ENCODE measurements at places on chromosomes 5 and 9. TPM values are rescaled to one million over a fixed set of nuclear protein-coding genes. Genes with fewer than 3 reads are reported as not detected.
A peak's percentile ranks its signal among the peaks of the same experiment; 100 is the strongest.

- H3K27me3 ChIP-seq = no peaks in the 10 kb centered on the region
- DNase-seq = no peak
- no peaks in the 10 kb centered on the region for H3K4me1 ChIP-seq
- no peaks in the 10 kb centered on the region for H3K36me3 ChIP-seq
- no peak overlapping the region for H3K4me3 ChIP-seq
These were observed 67.8 kb upstream of the KLF4 start for GRCh38 chr9:107557236-107557990.

- H3K4me1 ChIP-seq = no peaks in the 10 kb centered on the region
- no peak overlapping the region for H3K4me3 ChIP-seq
- H3K36me3 ChIP-seq = peaks cover 8% of the 10 kb centered on the region
- no peak for DNase-seq
- H3K27ac ChIP-seq = no peak overlapping the region
- H3K27me3 ChIP-seq = no peaks in the 10 kb centered on the region
These were observed 194.3 kb upstream of the MAP3K1 start for GRCh38 chr5:56620903-56621677.

GRCh38 chr5:146003852-146004251 is 67.5 kb downstream of the SH3RF2 start:
- no peak overlapping the region for H3K27ac ChIP-seq
- no peaks in the 10 kb centered on the region for H3K4me1 ChIP-seq
- H3K4me3 ChIP-seq = no peak overlapping the region

- H3K27me3 ChIP-seq = peaks cover 24% of the 10 kb centered on the region
- H3K27ac ChIP-seq = no peak overlapping the region
- no peaks in the 10 kb centered on the region for H3K4me1 ChIP-seq
- no peaks in the 10 kb centered on the region for H3K36me3 ChIP-seq
- DNase-seq = no peak
- H3K4me3 ChIP-seq = no peak overlapping the region
These were observed 17.3 kb upstream of the SMAD5 start for GRCh38 chr5:136115183-136115865.

GRCh38 chr9:114263853-114264510 is 58.9 kb upstream of the ORM1 start:
- no peak for DNase-seq
- H3K4me3 ChIP-seq = no peak overlapping the region
- no peaks in the 10 kb centered on the region for H3K4me1 ChIP-seq
- no peaks in the 10 kb centered on the region for H3K36me3 ChIP-seq

- H3K4me1 ChIP-seq = no peaks in the 10 kb centered on the region
- peaks cover 30% of the 10 kb centered on the region for H3K27me3 ChIP-seq
- H3K36me3 ChIP-seq = peaks cover 6% of the 10 kb centered on the region
- H3K4me3 ChIP-seq = no peak overlapping the region
- DNase-seq = no peak
These were observed 25.8 kb upstream of the KIF12 start for GRCh38 chr9:114124666-114125475.

- no peak overlapping the region for H3K27ac ChIP-seq
- H3K27me3 ChIP-seq = peaks cover 5% of the 10 kb centered on the region
- no peak for DNase-seq
- peaks cover 9% of the 10 kb centered on the region for H3K4me1 ChIP-seq
- H3K4me3 ChIP-seq = no peak overlapping the region
- no peaks in the 10 kb centered on the region for H3K36me3 ChIP-seq
These were observed 125.5 kb downstream of the TENT4A start for GRCh38 chr5:6838736-6839135.

DNA sequence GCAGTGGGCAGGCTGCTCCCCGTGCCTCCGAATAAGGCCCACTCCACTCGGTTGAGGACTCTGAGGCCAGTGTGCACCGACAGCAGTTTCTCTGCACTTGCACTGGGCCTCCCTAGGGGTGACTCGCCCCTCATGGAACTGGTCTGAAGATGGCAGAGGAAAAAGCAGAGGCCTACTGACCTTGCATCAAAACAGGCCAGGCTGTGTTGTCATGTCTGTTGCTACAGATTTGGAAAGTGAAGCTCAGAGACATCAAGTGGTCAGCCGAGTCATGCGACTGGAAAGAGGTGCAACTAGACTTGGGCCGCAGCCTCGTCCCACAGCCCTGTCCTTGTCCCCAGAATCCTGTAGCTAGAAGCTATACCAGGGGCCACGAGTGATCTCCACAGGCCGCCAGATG is 78.3 kb downstream of the DCP2 start:
- no peaks in the 10 kb centered on the region for H3K27me3 ChIP-seq
- peaks cover 9% of the 10 kb centered on the region for H3K4me1 ChIP-seq
- no peaks in the 10 kb centered on the region for H3K36me3 ChIP-seq
- DNase-seq = no peak
- H3K4me3 ChIP-seq = no peak overlapping the region

GRCh38 chr5:14879393-14879792 is 7.8 kb upstream of the ANKH start:
- H3K27ac ChIP-seq = no peak overlapping the region
- no peaks in the 10 kb centered on the region for H3K36me3 ChIP-seq
- no peak overlapping the region for H3K4me3 ChIP-seq
- no peaks in the 10 kb centered on the region for H3K4me1 ChIP-seq
- H3K27me3 ChIP-seq = peaks cover 28% of the 10 kb centered on the region
- DNase-seq = no peak

DNA sequence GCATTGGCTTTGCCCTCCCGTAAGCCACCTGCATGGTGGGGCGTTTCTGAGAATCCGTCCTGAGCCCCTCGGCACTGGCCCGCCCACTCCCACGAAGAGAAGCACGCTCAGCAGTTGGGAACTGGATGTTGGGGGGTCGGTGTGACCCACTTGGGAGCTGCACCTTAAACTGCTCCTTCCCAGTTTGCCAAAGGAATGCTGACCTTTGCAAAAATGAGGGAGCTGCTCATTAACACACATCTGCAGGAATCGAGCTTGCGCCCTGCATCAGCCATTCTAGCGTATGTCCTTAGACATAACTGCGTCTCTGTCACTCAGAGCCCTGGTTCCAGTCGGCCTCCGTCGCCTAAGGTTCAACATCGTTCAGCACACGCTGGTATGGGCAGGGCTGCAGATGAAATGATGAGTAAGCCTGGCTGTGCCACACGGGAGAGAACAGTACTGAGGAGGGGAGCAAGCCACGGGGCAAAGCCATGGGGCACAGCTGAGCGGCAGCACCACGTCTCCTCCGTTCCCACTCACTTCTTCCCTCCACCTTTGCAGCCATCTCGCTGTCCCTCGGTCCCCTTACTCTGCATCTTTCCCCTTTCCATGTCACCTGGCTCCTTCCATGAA is 28.8 kb upstream of the NCS1 start:
- peak overlapping the region; percentile 53 for H3K4me3 ChIP-seq
- H3K27me3 ChIP-seq = peaks cover 16% of the 10 kb centered on the region
- H3K4me1 ChIP-seq = peaks cover 60% of the 10 kb centered on the region
- no peak for DNase-seq
- H3K27ac ChIP-seq = no peak overlapping the region
- H3K36me3 ChIP-seq = no peaks in the 10 kb centered on the region

DNA sequence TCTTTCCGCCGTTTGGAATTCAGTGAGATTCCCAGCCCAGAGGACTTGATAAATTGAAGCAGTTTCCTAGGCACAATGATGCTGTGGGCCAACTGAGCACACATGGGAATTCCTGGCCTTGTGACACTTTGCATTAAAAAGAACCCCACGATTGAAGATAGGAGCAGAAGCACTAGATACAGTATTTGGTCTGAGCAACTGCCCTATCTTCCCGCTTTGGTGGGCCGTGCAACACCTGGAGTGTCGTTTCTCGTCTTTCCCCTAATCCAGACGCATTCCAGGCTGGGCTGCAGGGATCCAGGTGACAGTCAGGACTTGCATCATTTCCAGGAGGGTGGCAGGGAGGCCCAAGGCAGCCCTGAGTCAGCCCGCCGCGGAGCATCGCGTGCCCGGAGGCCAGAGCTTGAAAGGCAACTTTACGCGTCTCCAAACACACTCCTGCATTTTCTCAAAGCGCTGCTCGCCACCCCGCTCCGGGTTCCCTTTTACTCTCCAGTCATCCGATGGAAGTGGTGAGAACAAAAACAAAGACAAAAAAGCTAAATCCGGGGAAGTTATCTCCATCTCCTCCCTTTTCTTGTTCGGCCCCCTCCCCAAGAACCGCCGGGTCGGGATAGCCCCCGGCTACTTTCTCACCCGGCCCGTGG is 753 bp upstream of the STC2 start:
- no peak for DNase-seq
- H3K36me3 ChIP-seq = no peaks in the 10 kb centered on the region
- H3K27me3 ChIP-seq = peaks cover 63% of the 10 kb centered on the region
- peak overlapping the region; percentile 73 for H3K4me3 ChIP-seq

GRCh38 chr5:138748630-138749081 is 4.6 kb upstream of the CTNNA1 start:
- no peak overlapping the region for H3K27ac ChIP-seq
- DNase-seq = no peak
- H3K27me3 ChIP-seq = no peaks in the 10 kb centered on the region
- H3K36me3 ChIP-seq = no peaks in the 10 kb centered on the region

DNA sequence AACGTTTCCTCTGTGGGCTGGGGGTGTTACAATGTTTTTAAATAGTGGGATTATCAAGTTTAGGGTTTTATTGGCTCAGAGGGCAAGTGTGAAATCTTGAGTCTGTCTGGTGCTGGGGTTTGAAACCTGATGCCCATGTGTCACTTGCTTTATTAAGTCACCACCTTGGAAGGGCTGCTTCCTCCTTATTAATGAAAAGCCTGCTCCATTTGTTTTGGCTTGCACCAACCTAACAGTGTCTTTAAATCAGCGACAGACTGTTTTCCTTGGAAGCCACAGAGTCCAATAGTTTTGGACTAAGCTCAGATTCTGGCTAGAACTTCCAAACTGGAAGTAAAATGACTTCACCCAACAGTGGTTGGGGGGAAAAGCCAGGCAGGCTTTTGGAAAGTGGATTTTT is 10.7 kb upstream of the PALM2AKAP2 start:
- no peaks in the 10 kb centered on the region for H3K36me3 ChIP-seq
- H3K4me1 ChIP-seq = no peaks in the 10 kb centered on the region
- H3K27ac ChIP-seq = no peak overlapping the region
- peaks cover 20% of the 10 kb centered on the region for H3K27me3 ChIP-seq
- DNase-seq = no peak
- H3K4me3 ChIP-seq = no peak overlapping the region

DNA sequence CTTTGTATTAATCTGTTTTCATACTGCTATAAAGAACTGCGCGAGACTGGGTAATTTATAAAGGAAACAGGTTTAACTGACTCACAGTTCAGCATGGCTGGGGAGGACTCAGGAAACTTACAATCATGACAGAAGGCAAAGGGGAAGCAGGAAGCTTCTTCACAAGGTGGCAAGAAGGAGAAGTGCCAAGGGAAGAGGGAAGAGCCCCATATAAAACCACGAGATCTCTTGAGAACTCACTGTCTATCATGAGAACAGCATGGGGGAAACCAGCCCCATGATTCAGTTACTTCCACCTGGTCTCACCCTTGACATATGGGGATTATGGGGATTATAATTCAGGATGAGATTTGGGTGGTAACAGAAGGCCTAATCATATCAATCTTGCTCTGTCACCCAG is 60.9 kb upstream of the CHD1 start:
- H3K27me3 ChIP-seq = peaks cover 3% of the 10 kb centered on the region
- DNase-seq = no peak
- no peaks in the 10 kb centered on the region for H3K36me3 ChIP-seq

DNA sequence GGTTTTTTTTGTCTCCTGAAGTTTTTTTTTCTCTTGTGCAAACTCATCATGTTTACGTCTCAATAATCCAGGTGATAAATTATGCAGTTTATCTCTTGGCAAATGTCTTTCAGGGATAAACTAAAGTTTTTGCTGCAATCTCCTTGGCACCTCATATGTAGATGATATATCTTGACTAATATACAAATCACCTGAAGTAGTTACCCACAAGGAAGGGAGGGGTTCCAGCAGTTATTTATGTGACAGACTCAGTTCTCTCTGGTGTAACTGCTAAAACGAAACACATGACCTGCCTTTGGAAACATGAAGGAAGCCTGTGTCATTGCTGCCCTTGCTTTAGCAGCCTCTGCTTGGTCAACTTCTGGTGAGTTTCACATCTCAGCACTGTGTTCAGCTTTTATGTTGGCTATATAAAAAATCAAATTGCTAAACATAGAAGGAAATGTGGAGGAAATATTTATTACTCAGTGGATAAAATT is 39.3 kb upstream of the KIAA1958 start:
- no peak for DNase-seq
- H3K36me3 ChIP-seq = no peaks in the 10 kb centered on the region
- H3K27me3 ChIP-seq = no peaks in the 10 kb centered on the region
- H3K4me1 ChIP-seq = peaks cover 12% of the 10 kb centered on the region
- no peak overlapping the region for H3K4me3 ChIP-seq

DNA sequence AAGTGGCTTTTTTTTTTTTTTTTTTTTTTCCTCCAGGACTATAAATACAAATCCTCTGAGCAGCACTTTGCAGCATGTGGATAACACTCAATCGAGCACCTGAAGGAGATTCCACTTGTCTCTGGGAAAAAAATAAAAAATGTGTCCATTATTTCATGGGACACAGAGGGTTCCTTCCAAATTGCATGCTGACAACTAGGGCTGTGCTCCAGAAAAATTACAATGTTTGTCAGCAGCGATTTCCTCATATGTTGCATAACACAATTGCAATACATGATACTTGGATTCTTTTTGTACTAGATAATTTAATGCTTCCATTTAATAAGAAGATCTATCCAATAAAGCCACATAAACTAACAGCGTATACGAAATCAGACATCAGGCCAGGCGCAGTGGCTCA is 84.4 kb downstream of the CDH18 start:
- H3K27me3 ChIP-seq = no peaks in the 10 kb centered on the region
- DNase-seq = no peak
- H3K36me3 ChIP-seq = no peaks in the 10 kb centered on the region
- H3K4me3 ChIP-seq = no peak overlapping the region
- no peaks in the 10 kb centered on the region for H3K4me1 ChIP-seq

- no peaks in the 10 kb centered on the region for H3K36me3 ChIP-seq
- no peak overlapping the region for H3K27ac ChIP-seq
- H3K4me1 ChIP-seq = peaks cover 10% of the 10 kb centered on the region
- DNase-seq = no peak
- no peak overlapping the region for H3K4me3 ChIP-seq
These were observed 41.3 kb upstream of the HAND1 start for GRCh38 chr5:154519359-154519758.

- H3K36me3 ChIP-seq = no peaks in the 10 kb centered on the region
- H3K4me3 ChIP-seq = no peak overlapping the region
- H3K27ac ChIP-seq = peak overlapping the region; percentile 29
- peak; percentile 31 for DNase-seq
These were observed 37.7 kb upstream of the PSD2 start for GRCh38 chr5:139757727-139758509.

GRCh38 chr9:81621785-81622259 is 67.5 kb downstream of the TLE1 start:
- H3K4me3 ChIP-seq = no peak overlapping the region
- no peaks in the 10 kb centered on the region for H3K27me3 ChIP-seq
- H3K4me1 ChIP-seq = peaks cover 55% of the 10 kb centered on the region
- H3K36me3 ChIP-seq = peaks cover 2% of the 10 kb centered on the region
- H3K27ac ChIP-seq = peak overlapping the region; percentile 63

- peaks cover 6% of the 10 kb centered on the region for H3K4me1 ChIP-seq
- no peak overlapping the region for H3K4me3 ChIP-seq
- DNase-seq = no peak
These were observed 288.1 kb downstream of the TMEM167A start for GRCh38 chr5:82789095-82789494.

The PLAC8L1 gene
- not detected for total RNA-seq

The MORN5 gene
- total RNA-seq = not detected

The RMRP gene
- total RNA-seq = 3,856 TPM

The STOM gene
- 321 TPM for total RNA-seq

The VLDLR gene
- total RNA-seq = 20.3 TPM

The HSD17B4 gene
- 121 TPM for total RNA-seq

The LRRC70 gene
- total RNA-seq = 3.3 TPM

The NFIB gene
- total RNA-seq = not detected

The MED7 gene
- total RNA-seq = 14.8 TPM

The NRG2 gene
- not detected for total RNA-seq

The COL15A1 gene
- 0.47 TPM for total RNA-seq
